Thymus (tissue), 14 donors: ENCODE measurements at places on chromosomes 4 and X.

- no peak overlapping the region for H3K27ac ChIP-seq
- H3K4me1 ChIP-seq = no peaks in the 10 kb centered on the region
- no peak overlapping the region for H3K4me3 ChIP-seq
- no peaks in the 10 kb centered on the region for H3K36me3 ChIP-seq
- no peaks in the 10 kb centered on the region for H3K27me3 ChIP-seq
These were observed 427.3 kb upstream of the FAM241A start for GRCh38 chr4:111717921-111718320.

DNA sequence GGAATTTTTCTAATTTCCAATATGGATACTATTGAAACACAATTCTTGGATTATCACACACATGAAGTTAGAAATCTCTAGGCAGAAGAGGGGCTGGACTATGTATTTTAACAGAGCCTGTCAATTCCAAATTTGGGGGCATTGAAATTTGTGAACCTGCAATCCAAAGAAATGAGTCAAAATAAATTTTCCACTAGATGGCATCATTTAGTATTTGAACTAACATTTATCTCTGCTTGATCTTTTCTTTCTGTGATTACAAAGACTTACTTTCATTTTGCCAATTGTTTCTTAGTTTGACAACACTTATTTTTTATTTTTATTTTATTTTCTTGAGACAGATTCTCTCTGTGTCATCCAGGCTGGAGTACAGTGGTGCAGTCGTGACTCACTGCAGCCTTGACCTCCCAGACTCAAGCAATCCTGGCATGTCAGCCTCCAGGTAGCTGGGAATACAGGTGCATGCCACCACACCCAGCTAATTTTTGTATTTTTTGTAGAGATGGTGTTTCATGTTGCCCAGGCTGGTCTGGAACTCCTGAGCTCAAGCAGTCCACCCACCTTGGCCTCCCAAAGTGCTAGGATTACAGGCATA is 2.7 kb upstream of the PYURF start:
- no peak overlapping the region for H3K27ac ChIP-seq
- H3K4me3 ChIP-seq = no peak overlapping the region
- no peaks in the 10 kb centered on the region for H3K36me3 ChIP-seq

DNA sequence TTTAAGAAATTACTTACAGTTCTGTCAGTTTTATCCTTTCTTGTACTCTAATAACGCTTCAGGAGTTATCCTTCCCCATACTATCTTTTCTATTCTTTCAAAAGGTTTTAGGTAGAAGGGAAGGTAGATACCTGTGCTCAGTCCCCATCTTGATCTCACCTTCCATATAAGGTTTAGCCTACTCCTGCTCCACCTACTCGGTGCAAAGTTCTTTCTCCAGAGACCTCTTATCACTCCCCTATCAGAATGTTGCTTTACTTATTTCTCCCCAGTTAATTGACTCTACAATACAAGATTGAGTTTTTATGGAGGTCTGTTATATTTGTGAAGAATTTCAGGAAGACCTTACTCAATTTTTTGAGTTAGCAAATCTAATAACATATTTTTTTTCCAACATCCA is 33.9 kb downstream of the SPRY1 start:
- DNase-seq = no peak
- H3K4me3 ChIP-seq = no peak overlapping the region
- H3K27ac ChIP-seq = no peak overlapping the region
- H3K27me3 ChIP-seq = no peaks in the 10 kb centered on the region
- H3K4me1 ChIP-seq = no peaks in the 10 kb centered on the region

DNA sequence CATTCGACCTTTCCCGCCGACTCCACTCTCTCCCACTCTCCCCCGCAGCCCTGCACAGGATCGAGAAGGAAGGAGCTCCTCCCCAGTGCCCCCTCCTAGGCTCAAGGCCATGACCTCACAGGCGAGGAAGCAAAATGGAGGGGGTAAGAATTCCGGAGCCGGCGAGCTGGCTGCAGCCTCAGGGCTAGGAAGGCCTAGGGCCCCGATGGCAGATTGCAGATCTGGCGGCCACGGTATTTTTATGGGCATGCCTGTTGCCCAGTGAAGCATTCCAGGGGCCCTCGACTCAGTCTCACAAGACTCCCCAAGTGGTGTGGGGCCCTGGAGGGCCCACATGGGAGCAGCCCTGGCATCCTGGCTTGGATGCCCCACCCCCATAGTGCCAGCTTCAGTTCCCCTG is 942 bp upstream of the L1CAM start:
- no peaks in the 10 kb centered on the region for H3K4me1 ChIP-seq
- peaks cover 20% of the 10 kb centered on the region for H3K27me3 ChIP-seq
- no peak overlapping the region for H3K4me3 ChIP-seq

DNA sequence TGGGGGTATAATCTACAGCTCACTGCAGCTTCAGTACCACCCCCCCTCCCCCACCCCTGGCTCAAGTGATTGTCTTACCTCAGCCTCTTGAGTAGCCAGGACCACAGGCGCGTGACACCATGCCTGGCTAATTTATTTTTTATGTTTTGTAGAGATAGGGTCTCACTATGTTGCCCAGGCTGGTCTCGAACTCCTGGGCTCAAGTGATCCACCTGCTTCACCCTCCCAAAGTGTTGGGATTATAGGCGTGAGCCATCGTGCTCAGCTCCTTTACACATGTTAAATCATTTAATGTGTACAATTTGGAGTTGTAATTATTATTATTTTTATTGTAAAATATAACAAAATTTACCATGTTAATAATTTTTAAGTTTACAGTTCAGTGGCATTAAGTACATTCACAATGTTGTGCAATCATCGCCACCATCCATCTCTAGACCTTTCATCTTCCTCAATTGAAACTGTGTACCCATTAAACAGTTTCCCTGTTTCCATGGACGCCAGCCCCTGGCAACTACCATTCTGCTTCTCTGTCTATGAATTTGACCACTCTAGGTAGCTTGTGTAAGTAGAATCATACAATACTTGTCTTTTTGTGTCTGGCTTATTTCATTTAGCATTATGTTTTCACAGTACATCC is 6.1 kb downstream of the SLAIN2 start:
- DNase-seq = no peak
- H3K27me3 ChIP-seq = no peaks in the 10 kb centered on the region
- no peaks in the 10 kb centered on the region for H3K36me3 ChIP-seq
- no peaks in the 10 kb centered on the region for H3K4me1 ChIP-seq
- H3K4me3 ChIP-seq = no peak overlapping the region

DNA sequence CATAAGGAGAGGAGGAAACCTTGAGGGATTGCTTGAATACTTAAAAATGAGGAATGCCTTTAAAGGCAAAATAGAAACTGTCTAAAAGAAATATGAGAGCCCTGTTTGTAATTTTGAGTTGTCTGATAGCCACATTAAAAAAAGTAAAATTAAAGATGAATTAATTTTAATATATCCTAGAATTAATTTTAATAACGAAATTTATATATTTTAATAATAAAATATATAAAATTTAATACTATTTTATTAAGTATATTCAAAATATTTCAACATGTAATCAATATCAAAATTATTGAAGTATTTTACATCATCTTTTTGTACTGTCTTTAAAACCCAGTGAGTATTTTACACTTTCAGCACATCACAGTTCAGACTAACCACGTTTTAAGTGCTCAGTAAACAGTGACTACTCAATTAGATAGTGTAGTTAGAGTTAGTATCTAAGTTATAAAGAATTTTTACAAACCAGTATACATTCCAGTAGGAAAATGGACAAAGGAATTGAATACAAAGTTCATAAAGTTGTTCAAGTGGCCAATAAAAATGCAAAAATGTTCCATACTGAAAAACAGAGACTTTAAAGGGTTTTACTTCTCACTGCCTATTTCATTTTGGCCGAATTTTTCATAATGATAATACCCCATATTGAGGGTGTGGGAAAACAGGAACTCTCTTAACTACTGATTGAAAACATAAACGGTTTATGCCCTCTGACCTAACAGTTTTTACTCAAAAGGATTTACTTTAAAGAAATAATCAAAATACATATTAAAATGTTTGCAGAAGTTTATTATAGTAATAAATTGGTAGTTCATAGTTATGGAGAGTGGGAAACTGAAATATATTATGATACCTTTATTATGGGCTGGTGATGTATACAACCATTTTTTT is 2.9 kb downstream of the SLC30A9 start:
- peaks cover 9% of the 10 kb centered on the region for H3K4me1 ChIP-seq
- H3K27ac ChIP-seq = no peak overlapping the region
- DNase-seq = no peak

DNA sequence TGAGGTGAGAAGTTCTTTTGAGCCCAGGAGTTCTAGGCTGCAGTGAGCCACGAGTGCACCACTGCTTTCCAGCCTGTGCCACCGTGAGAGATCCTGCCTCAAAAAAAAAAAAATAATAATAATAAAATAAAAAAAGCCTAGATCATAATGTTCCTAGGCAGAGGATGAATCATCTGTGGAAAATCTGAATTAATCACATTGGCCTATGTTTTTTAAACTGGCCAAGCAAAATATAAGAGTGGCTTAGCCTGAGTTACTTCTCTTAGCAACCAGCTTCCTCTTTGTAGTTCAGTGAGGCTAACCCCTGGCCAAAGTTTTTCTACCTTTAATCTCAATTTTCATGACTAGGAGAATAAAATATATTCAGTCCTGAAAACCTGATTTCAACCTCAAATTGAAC is 614.6 kb downstream of the PPP4R3C start:
- H3K4me3 ChIP-seq = no peak overlapping the region
- no peak overlapping the region for H3K27ac ChIP-seq
- H3K36me3 ChIP-seq = no peaks in the 10 kb centered on the region
- H3K27me3 ChIP-seq = no peaks in the 10 kb centered on the region

DNA sequence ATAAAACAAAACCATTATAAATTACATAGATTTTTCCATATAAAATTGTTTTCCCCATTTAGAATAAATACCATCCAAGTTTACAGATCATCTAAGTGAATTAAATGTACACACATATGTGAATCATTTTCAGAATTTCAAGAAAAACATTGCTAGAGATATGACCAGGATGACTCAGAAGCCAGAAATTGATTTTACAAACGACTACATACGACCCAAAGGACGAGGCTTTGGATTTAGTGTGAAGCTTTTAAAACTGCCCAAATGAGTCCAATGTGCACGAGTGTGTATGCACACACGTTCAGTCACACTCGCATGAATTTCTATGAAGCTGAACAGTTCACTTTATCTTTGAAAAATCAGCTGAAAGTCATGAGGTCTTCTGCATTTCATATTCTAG is 37.9 kb downstream of the MFAP3L start:
- no peaks in the 10 kb centered on the region for H3K4me1 ChIP-seq
- no peaks in the 10 kb centered on the region for H3K36me3 ChIP-seq
- H3K27ac ChIP-seq = no peak overlapping the region
- no peak overlapping the region for H3K4me3 ChIP-seq
- DNase-seq = no peak

DNA sequence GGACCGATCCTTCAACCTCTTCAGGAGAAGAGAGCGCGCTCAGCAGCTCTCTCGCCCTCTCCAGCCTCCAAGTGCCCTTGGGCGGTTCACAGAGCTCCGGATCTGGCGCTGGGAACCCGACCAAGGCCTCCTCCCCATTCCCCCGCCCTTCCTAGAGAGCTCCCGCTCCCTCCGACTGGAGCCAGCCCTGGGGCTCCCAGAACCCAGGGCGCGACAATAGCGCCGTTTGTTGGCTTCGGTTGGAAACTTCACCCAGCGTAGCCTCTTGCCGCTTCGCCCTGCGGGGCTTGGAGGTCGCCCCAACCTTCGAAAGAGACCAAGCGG is 3.1 kb upstream of the SOX3 start:
- H3K36me3 ChIP-seq = no peaks in the 10 kb centered on the region
- H3K4me3 ChIP-seq = no peak overlapping the region
- H3K27me3 ChIP-seq = peaks cover 84% of the 10 kb centered on the region
- no peaks in the 10 kb centered on the region for H3K4me1 ChIP-seq

DNA sequence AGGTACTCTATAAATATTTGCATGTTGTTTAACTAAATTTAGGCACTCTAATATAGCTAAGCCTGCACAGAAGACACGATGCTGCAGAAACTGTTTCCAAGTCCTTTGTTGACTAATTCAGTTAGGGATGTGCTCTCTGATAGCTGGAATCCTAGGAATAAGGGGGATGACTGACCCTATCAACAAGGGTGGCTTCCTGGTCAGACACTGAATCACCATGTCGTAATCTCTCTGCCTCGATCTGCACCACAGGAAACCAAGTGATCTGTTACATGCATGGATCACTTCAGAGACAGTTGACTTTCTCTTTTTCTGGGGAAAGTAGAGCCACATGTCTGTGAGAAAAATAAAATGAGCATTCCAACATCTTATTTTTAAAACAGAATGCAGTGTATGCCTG is 169.1 kb downstream of the GUCY2F start:
- H3K27me3 ChIP-seq = no peaks in the 10 kb centered on the region
- H3K4me1 ChIP-seq = no peaks in the 10 kb centered on the region
- no peak for DNase-seq
- H3K4me3 ChIP-seq = no peak overlapping the region
- no peak overlapping the region for H3K27ac ChIP-seq

DNA sequence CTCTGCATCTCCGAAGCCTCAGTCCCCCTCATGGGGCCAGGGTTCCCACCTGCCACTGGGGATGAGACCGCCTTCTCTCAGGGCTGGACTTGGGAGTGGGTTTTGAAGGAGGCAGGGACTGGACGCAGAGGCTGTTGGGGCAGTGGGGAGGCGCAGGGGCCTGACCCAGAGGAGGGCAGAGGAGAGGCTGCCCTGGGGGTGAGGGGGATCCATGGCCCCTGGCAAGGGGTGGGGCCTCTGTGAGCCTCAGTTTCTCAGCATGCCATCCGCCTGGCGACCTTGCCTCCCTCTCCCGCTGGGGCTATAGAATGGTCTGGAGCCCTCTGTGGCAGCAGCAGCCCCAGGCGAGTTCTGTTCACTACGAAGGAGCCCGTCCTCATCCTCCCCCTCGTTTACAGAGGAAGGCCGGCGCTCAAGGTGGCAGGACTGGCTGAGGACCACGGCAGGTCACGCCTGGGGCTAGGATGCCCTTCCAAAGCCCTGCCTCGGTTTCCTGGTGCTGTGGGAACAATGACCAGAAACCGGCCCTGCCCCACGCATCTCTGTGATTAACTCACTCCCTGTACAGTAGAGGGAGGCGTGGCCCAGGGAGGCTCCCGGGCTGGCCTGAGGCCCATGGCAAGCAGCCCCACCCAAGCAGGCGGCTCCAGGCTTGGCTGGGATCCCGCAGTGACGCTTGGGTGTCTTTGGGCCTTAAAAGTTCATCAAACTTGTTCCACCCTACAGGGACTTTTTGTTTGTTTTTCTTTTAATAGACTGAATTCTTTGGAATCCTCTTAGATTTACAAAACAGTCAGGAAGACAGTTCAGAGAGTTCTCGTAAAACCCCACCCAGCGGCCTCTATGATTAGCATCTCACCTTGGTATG is 16.0 kb upstream of the SH3TC1 start:
- no peak overlapping the region for H3K4me3 ChIP-seq
- H3K36me3 ChIP-seq = no peaks in the 10 kb centered on the region
- no peaks in the 10 kb centered on the region for H3K4me1 ChIP-seq
- H3K27ac ChIP-seq = no peak overlapping the region
- DNase-seq = no peak

GRCh38 chr4:76072760-76073159 is 1.7 kb upstream of the ART3 start:
- no peak for DNase-seq
- H3K27ac ChIP-seq = no peak overlapping the region
- H3K36me3 ChIP-seq = no peaks in the 10 kb centered on the region
- H3K4me1 ChIP-seq = no peaks in the 10 kb centered on the region

GRCh38 chrX:119453202-119453601 is 15.0 kb upstream of the SLC25A5 start:
- no peak overlapping the region for H3K4me3 ChIP-seq
- H3K27ac ChIP-seq = no peak overlapping the region
- H3K4me1 ChIP-seq = no peaks in the 10 kb centered on the region
- no peaks in the 10 kb centered on the region for H3K36me3 ChIP-seq
- H3K27me3 ChIP-seq = no peaks in the 10 kb centered on the region
